Head of caudate nucleus (tissue), 42 donors: ENCODE measurements at places on chromosomes 1 and 21.

- no peak for DNase-seq
Observed at GRCh38 chr1:50936321-50936720, 23.7 kb downstream of the FAF1 start.

DNA sequence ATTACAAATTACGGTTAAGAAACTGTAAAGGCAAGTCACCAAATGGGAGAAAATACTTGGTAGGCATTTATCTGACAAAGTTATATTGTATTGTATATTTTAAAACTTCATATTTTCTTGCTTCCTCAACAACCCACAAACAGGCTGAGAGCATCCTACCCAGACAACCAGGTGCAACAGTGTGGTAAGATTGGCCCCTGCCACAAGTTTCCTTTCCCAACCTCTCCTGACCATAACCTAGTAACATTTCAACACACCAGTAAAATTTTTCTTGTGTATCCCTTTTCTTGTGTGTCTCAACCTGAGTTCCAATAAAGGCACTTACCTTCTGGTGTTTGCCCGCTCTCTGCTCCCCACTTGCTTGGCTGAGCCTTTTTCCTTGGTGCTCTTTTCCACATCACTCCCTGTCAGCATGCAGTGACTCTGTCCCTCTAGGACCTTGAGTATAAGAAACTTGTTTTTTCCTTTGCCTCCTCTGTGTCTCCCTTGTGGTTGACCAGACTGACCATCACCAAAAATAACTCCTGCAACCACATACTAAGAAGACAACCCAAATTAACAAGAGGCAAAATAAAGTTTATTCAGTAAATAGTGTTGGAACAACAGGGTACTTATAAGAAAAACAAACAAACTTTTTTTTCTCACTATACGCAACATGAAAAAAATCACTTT lies 40.9 kb downstream of the FCRL3 start:
- DNase-seq = no peak

DNA sequence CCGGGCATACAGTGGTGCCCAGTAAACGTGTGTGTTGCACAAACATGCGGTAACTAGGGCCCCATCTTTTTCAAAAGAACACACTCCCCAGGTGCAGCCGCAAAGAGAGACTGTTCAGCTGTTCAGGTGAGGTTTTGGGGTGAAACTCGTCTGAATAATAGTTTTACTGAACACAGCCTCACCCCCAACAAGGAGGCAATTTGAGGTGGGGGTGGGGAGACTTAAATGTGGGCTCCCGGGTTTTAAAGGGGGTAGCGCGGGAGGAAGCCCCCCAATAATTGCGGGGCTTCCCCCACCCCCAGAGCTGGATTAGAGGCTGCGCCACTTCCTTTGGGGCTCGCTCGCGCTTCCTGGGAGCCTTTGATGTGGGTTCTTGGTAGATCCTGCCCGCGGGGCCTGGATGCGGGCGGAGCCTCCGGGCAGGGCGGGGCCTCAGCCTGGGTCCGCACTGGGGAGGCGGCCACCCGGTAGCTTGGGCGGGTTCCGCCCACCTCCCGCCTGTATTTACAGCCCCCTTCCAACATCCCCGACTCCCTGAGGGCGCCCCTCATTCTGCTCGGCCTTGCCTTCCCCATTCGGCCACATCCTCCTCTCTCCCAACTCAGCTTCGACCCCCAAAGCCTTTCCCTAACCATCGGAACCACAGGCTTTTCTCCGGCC lies 6.4 kb upstream of the EPHA2 start:
- no peak for DNase-seq

DNA sequence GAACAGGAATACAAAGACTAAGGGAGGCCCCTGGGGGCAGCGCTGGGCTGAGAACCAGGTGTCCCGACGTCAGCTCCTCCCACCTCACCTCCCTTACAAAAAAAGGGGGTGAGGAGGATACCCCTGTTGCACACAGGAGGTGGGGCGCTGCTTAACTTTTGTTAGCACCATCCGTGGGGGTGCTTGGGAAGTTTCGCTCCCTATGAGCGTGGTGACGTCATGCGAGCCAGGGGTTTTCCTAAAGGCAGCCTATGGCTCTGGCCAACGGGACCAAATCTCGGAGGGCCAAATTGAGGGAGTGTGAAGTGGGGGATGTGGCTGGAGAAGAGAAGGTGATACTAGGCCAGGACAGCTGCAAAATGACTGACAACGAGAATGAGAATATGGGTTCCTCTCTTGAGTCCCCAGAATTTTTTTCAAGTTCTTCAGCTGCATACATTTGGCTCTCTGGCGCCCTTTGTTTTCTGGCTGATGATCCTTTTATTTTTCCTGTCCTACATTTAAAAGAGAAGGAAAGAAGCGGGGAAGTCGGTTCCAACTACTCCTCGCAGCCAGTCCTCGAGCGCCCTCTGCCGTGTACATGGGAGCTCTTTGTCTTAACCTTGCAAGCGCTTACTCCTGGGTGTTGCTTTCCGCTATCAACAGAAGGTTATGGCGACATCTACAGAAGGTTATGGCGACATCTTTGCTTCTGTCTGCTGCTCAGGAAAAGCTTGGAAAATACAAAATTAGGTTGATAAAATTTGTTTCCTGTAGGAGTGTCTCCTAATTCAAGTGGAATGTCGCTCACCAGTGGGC lies 48.0 kb upstream of the ZC3H11B start:
- peak; percentile 97 for DNase-seq

DNA sequence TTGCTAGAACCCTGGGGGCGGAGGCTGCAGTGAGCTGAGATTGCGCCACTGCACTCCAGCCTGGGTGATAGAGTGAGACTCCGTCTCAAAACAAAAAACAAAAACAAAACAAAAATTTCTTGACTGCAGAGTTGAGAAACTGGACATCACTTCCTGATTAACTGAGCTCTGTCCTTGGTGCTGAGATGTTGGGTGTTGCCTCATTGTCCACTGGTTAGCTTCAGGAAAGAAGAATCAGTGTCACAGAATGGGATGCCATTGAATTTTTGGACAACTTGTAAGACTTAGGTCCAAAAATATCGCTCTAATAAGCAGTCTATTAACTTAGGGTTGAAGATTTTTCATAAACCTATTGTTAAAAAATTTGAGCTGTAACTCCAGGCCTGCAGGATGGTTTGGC lies 23.8 kb upstream of the KCNA10 start:
- DNase-seq = no peak

GRCh38 chr1:89804642-89805237 lies 16.1 kb upstream of the LRRC8D start:
- peak; percentile 95 for DNase-seq

GRCh38 chr1:68383092-68383491 lies 66.7 kb downstream of the RPE65 start:
- DNase-seq = no peak

DNA sequence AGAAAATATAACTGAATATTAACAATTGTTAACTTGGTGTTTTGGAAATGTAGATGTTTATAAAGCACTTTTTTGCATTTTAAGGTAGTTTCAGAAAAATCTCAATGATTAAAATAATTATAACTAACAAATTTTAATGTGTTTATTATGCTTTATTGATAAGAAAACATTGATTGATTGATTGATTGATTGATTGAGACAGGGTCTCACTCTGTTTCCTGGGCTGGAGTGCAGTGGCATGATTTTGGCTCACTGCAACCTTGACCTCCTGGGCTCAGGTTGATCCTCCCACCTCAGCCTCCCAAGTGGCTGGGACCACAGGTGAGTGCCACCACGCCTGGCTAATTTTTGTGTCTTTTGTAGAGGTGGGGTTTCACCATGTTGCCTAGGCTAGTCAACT lies 93.7 kb upstream of the QSOX1 start:
- DNase-seq = no peak

- no peak for DNase-seq
Observed at GRCh38 chr1:183922197-183922596, 115.3 kb downstream of the COLGALT2 start.

DNA sequence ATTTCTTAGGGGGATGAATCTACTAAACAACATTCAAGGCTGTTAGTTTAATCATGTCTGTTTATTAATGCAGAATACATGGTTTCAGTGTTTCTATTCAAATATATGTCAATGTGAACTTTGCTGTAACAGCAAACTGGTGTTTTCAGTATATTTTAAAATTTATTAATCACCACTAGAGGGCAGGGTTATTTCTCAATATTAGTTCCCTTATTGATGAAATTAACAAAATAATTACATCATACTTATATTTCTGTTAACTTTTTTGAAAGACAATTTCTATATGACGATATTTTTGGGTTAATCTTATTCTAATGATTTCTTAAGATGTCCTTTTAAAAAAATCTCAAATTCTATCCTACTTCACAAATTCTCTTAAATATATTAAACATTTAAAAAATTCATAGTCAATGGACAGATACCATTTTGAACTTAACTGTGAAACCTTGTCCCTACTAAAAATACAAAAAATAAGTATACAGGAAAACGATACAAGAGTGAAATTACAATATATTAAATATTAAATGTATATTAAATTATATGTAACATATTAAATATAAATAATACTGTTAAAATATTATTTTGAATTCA lies 1034.1 kb upstream of the PRMT6 start:
- no peak for DNase-seq

GRCh38 chr1:234881893-234882771 lies 246.5 kb downstream of the TOMM20 start:
- no peak for DNase-seq

- DNase-seq = no peak
Observed at GRCh38 chr1:94999456-95000131, 72.7 kb upstream of the CNN3 start.

DNA sequence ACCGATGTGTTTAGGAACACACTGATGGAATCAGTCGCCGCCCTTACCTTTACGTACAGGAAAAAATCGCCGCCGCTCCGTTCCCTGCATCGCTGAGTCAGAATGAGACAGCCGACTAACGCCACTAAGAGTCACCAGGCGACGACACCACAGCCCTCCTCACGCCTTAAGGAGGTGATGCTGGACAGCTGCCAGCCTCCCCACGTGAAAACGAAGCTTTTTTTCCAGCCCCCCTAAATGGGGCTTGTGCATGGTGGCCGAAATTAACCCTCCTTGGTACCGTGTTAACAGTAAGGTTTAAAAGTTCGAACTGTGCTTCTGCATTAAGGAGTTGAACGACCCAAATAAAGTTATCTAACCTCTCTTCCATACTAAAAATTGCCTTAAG lies 511 bp downstream of the DNTTIP2 start:
- DNase-seq = peak; percentile 36

DNA sequence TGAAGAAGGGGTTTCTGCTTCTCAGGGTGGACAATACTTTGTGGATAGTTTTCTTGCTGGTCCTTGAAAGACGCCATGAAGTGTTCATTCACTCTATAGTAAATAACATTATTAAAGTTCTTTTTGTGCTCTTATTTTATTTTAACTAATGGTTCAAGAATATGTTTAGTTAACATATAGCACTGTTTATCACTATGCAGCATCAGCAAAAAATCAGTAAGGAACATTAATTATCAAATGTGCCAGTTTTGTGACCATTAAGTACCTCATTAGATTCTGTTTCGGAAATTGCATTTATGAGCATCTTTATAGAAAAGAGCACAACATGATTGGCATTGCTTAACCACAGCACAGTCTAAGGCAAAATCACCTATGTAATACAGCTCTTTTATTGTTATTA lies 385.6 kb downstream of the LMO4 start:
- DNase-seq = no peak

DNA sequence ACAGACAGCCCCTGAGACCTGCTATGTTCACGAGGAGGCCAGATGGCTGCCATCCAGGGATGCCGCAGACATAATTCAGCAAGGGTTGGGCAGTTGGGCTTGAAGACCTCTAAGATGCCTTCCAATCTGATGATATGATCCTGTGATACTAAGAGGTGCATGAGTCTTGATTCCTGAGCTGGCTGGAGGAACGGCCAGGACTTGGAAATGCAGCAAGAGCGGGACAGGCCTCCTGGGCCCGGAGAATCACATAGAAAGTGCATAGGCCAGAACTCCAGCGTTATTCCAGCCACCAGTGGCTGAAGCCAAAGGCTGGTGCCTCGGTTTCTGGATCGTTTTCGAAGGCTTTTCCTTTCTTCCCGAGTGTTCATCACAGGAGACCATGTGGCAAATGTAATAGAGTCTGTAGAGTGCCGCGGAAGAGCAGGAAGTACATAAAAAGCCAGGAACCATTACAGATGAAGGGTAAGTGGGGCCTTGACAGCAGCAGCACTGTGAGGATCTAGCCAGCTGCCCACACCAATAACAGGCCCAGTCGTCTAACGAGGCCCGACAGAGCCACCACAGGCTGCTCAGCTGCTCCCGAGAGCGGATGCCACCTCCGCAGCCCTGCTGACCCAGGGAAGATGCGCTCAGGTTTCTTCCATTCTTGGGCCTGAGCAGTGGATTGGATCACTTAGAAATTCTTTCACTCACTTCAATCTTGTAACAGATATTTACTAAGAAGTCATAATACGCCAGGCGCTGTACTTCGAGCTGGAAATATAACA lies 14.0 kb upstream of the LHX4 start:
- DNase-seq = no peak

- no peak for DNase-seq
Observed at GRCh38 chr1:116760487-116760886, 6.3 kb downstream of the CD2 start.

DNA sequence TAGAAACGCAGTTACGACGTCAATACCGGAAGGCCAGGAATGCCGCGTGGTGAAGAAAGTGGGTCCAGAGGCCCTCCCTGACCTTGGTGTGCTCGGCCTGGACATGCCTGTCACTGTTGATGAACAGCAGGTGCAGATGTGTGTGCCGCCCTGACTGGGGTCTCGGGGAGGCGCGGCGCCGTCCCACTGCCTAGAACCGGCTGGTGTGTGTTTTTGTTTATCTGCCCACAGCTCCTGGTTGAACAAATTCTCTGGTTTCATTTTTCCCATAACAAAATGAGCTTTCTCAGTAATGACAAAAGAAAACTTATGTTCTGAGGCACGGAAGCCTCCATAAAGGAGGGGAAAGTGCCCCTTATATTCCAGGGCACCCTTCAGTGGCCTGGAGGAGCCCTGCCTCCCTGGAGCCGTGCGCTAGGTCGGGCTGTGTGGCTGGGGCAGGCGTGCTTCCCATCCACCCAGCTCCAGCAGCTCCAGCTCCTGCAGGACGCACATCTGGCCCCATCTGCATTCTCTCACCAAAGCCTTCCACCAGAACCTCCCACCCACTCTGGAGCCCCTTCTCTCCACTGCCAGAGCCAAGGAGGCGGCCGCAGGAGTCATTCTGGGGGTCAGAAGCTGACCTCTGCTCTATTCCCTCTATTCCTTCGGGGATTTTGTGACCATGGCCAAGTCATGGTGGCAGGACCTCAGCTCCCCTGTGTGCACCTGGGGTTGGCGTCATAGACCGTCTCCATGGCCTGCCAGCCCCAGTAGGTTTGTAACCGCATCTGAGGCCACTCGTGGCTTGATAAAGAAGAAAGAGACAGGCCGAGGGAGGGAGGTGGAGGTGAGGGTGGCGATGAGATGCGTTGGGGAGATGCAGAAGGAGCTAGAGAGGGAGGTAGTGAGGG lies 20.1 kb upstream of the COL18A1 start:
- DNase-seq = no peak
